GM03348 (cell line): ENCODE measurements at places on chromosomes 4 and X.

DNA sequence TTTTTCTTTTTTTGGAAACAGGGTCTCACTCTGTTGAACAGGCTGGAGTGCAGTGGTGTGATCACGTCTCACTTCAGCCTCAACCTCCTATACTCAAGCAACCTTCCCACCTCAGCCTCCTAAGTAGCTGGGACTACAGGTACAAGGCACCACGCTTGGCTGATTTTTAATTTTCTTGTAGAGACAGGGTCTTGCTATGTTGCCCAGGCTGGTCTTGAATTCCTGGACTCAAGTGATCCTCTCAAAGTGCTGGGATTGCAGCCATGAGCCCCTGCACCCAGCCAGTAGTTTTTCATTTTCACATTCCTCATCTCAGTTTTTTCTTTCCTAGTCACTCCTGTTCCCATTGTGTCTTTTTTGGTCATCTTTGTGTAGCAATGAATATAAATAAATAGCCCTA, 11.1 kb downstream of the USO1 start:
- DNase-seq: no peak

- DNase-seq: no peak
These were observed 411.6 kb upstream of the MAGEB18 start for GRCh38 chrX:25726539-25726938.

DNA sequence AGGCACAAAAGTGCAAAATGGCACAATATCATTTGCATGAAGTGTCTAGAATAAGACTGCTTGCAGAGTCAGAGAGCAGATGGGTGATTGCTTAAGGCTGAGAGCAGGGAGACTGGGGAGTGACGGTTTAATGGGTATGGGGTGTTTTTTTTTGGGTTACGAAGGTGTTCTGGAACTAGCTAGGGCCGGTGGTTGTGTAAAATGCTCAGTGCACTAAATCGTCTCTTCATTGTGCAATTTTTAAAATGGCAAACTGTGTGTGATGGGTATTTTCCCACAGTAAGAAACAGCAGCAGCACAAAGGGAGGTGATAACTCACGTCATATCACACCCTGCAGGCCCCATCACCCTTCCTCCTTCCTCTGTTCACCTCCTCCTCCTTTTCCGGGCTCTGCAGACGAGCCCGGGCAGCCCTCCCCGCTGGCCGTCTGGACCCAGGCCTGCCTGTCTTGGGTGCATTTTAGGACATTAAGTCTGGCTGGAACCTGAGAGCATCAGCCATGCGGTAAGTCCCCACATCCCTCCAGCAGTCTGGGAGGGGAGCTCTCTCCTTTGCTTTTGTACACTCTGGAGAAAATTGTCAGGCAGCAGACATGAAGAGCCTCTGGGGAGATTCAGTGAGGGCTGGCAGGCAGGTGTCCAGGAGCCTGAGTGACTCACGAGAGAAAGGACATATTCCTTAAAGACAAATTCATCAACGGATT, 42.7 kb downstream of the ASMT start:
- peak; percentile 45 for DNase-seq

- peak; percentile 40 for DNase-seq
These were observed 63.7 kb downstream of the SPCS3 start for GRCh38 chr4:176383273-176384077.

DNA sequence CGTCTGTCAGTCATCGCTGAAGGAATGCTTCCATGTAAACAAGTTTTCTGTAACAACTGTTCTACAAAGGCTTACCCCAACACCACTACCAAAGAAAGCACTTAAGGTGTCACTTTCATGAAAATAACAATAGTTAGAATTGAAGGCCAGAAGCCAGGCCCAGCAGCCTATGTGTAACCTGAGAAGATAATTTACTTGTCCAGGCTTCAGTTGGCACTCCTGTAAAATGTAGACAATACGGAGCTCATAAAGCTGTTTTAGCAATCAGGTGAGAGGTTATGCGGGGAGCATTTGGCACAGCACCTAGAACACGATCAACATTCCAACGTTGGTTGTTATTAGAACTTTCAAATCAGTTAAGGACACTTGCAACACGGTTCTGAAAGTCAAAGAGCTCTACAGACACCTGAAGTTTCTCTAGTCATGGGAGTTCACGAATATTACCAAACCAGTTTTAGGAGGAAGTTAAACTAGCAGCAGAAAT, 15.7 kb downstream of the ADGRA3 start:
- DNase-seq: no peak

GRCh38 chrX:12970691-12971202, 4.2 kb upstream of the TMSB4X start:
- DNase-seq: peak; percentile 45

- DNase-seq: no peak
These were observed 54.3 kb upstream of the TLR2 start for GRCh38 chr4:153629776-153630175.

DNA sequence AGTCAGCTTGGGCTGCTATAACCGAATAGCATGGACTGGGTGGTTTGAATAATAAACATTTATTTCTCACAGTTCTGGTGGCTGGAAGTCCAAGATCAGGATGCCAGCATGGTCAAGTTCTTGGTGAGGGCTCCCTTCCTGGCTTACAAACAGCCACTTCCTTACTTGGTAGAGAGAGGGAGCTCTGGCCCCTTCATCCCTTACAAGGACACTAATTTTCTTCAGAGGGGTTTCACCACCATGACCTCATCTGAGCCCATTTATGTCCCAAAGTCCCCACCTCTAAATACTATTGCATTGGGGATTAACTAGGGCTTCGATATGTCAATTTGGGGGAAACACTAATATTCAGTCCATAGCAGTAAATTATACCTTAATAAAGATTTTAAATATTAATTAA, 61.8 kb downstream of the CLNK start:
- DNase-seq: no peak

- DNase-seq: no peak
These were observed 133.0 kb downstream of the PARM1 start for GRCh38 chr4:75065909-75066308.

- no peak for DNase-seq
These were observed 78.0 kb upstream of the MAD2L1 start for GRCh38 chr4:120144634-120145033.

- no peak for DNase-seq
These were observed 14.2 kb downstream of the SEPSECS start for GRCh38 chr4:25146076-25146475.

- no peak for DNase-seq
These were observed 17.6 kb upstream of the HS3ST1 start for GRCh38 chr4:11446155-11446811.

GRCh38 chr4:181752516-181752915, 490.7 kb upstream of the TENM3 start:
- DNase-seq: no peak

GRCh38 chrX:77925764-77926163, 15.3 kb downstream of the ATP7A start:
- no peak for DNase-seq

- no peak for DNase-seq
These were observed 1079.8 kb downstream of the RAPGEF2 start for GRCh38 chr4:160182727-160183126.

GRCh38 chrX:16018291-16018690, 105.1 kb upstream of the GRPR start:
- no peak for DNase-seq

DNA sequence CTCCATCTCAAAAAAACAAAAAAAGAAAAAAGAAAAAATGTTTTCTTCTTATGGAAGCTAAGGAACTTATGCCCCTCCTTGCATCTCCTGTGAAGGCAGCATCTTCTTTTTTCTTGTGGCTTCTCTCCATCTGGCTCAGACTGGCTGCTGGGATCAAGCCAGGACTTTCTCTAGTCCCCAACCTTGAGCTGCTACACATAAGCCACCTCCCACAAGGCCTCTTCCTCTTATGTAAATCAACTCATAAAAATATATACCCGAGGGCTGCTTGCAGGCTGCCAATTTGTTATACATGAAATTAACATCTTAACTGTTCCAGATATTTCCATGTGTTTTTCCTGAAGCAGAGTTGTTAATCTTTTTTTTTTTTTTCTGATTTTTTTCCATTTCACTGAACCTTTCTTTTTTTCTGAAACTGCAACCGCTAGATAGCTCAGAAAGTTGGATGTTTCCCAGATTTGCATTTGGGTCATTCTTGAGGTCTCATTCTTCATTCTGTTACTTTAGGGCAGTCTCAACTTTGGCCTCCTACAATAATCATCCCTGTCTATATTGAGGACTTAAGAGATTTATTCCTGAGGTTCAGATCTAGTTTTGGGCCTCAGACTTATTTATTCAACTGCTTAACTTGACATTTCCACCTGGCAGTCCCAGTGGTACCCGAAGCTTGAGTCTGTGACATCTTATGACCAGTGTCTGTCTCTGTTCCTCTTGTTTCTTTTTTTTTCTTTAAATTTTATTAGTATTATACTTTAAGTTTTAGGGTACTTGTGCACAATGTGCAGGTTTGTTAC, 10.3 kb downstream of the SNX25 start:
- peak; percentile 44 for DNase-seq

GRCh38 chrX:136182414-136182813, 35.1 kb downstream of the FHL1 start:
- DNase-seq: no peak

DNA sequence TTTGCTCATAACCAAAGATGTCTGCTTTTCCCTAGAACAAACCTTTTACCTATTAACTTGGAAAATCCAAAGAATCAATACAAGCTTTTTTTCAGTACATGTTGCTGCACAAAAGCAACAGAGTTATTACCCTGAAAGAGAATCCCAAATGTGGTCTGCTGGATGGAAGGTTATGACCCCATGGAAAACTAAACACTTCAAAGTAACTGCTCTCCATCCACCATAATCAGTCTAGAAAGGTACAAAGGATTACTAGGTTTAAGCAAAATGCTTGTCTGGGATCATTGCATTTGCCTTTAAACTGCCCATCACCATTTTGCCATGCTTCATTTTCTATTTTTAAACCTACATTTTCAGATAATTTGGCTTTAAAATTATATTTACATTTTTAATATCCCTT, 11.7 kb downstream of the MMRN1 start:
- DNase-seq: no peak

GRCh38 chr4:99816545-99817308, at the start of gene DAPP1:
Gene DAPP1 (plus strand): TSS chr4:99816827. CDS start chr4:99816914, 87 bp downstream.
- no peak for DNase-seq

- no peak for DNase-seq
These were observed 12.7 kb upstream of the DCUN1D4 start for GRCh38 chr4:51830156-51830720.

DNA sequence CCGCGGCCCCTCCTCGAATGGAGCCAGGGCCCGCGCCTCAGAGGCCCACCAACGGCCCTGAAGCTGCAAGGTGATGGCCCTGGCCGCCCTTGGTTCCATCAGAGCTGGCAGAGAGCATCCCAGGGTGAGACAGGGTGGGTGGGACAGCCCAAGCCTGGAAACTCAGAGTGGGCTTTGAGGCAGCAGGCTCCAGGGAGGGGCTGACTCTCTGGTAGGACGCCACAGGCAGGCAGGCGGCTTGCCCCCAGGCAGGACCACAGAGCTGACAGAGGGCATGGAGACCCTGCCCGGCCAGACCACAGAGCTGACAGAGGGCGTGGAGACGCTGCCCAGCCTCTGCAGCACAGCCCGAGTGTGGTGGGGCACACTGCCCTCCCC, 4.8 kb downstream of the MYL5 start:
- no peak for DNase-seq

GRCh38 chr4:148173397-148174017, 268.7 kb downstream of the NR3C2 start:
- no peak for DNase-seq

DNA sequence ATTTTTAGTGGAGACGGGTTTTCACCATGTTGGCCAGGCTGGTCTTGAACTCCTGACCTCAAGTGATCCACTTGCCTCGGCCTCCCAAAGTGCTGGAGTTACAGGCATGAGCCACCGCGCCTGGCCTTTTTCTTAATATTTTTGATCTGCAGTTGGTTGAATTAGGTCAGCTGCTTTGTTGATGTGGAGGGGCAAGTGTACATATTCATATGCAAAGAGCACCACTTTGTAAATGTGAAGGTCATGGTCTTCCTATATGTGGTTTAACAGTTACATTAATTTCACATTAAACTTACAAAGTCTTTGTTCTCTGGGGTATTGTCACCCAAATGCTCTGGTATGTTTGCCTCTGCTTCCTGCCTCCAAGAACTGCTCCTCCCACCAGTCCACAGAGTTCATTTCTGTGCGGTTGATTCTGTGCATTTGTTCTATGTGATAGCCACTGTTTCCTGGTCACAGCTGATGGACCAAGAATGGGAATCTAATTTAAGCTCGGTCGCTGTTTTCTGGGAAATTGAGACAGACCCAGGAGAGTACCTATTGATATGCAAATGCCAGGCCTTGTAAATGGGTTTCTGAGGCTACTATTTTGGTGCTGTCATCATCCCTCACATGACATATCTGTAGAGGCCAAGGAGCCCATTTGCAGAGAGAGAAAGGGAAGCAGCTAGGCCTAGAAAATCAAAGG, 26.9 kb upstream of the HPSE start:
- DNase-seq: no peak

DNA sequence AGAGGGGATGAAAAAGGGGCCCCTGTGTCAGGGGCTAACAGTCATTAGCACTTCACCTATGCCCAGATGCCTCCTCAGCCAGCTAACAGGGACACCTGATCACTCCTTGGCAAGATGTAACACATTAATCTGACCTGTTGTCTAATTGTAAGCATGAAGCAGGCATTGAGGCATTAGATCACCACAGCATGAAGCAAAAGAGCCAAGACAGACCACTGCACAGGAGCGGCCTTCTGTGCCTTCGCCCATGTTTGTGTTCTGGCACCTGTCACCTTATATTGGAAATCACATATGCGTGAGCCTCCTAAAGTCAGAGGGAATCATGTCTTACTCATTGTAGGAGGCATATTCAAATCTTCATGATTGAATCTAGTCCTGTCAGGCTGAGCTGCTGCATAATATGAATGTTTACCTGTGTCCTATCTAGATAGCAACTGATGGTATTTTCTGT, 48.4 kb downstream of the PTTG2 start:
- DNase-seq: no peak

- no peak for DNase-seq
These were observed 354.6 kb upstream of the AGA start for GRCh38 chr4:177796841-177797240.

DNA sequence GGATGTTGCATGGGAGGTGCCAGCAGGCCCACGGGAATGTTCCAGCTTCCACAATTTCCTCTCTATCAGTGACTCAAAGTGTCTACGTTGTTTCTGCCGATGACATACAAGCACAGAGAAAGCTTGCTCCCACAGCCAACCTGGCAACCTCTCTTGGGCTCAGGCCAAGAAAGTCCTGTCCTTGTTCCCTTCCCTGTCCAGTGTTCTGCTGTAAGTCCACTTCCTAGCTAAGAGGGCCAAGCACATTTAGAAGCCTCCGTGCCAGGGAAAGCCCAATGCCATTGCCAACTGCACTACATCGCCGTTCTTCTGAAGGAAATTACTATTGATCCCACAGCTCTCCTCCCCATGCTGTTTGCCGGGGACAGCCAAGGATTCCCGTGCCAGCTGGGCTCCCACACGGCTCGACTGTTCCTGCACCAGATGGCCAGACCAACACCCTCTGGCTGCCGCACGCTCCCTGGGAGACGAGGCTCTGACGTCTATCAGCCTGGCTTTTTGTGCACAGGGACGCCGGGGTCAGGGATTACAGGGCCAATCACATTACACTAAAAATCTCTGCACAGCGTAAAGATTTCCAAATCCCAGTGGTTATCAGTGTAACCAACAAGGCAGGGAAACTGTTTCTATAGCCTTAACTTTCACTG, 284.0 kb downstream of the BCOR start:
- DNase-seq: peak; percentile 58

- no peak for DNase-seq
These were observed 52.8 kb upstream of the CBR4 start for GRCh38 chr4:169062897-169063244.
